ENCODE measurements at places on chromosomes 3 and 15. TPM values are rescaled to one million over a fixed set of nuclear protein-coding genes. Genes with fewer than 3 reads are reported as not detected.

HDDC3 gene
- 19.1 TPM for polyA plus RNA-seq

SKOR1 gene
- 0.25 TPM for polyA plus RNA-seq

SERINC4 gene
- not detected for polyA plus RNA-seq

ZBED2 gene
- polyA plus RNA-seq: 0.92 TPM

ALG1L2 gene
- polyA plus RNA-seq: not detected

ASB14 gene
- polyA plus RNA-seq: not detected

TNNC1 gene
- polyA plus RNA-seq: 23.6 TPM
